ENCODE measurements at places on chromosomes 12 and 14.

DNA sequence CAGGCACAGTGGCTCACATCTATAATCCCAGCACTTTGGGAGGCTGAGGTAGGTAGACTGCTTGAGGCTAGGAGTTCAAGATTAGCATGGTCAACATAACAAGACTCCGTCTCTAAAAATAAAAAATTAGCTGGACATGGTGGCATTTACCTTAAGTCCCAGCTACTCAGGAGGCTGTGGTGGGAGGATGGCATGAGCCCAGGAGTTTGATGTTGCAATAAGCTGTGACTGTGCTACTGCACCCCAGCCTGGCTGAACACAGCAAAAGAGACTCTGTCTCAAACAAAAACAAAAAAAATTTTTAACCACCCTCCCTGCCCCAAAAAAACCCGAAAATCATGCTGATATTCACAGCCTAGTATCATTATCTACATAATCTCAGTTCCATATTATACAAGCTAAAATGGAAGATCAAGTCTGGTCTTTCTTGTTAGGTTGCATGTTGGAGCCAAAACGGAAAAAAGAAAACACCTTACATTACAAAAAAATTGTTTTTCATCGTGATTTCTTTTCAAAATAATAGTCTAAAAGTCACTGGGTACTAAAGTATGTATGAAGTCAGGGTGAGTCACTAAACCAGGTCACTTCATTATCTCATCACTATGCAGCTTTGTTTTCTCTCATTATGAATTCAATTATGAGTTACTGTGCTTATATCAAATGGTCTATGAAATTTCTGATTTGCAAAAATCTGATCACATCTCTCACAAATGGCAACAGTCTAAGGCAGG, 13.8 kb downstream of the GXYLT1 start:
- DNase-seq = no peak

- DNase-seq = no peak
These were observed 2.1 kb upstream of the GPD1 start for GRCh38 chr12:50101663-50102062.

DNA sequence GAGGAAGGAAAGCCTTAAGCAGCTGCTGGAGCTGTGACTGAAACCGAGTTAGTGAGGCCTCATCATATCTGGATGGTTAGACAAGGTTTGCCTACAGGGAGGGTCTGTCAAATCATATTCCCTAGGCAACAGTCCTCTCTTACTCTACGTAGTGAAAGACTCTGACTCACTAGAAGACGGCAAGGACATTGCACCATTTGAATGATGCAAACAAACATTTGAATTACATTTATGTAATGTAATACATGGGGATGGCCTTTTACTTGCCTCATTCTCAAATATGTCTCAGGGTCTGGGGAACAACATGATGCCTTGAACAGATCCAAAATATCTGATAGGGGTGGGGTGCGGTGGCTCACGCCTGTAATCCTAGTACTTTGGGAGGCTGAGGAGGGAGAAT, 29.8 kb upstream of the STRAP start:
- no peak for DNase-seq

GRCh38 chr12:57741844-57742738, 2.7 kb upstream of the TSPAN31 start:
- no peak for DNase-seq

GRCh38 chr12:53115112-53115890, 12.0 kb downstream of the SOAT2 start:
- no peak for DNase-seq

DNA sequence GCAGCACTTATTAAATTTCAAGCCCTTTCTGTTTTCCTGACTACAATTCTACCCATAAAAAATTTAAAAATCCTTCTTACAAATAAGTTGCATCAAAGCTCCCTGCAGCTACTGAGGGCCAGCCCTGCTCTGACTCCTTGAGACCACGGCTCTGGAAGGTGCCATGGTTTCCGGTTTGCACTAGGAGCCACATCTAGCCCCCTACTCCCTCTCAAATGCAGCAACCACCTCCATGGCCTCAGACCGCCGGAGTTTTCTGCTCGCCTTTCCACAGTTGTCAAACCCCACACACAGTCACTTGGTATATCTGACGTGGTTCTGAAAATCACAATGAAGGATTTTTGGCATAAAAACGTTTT, 30.1 kb downstream of the P2RX4 start:
- DNase-seq = no peak

- DNase-seq = no peak
These were observed 53.2 kb upstream of the HIF1A start for GRCh38 chr14:61641914-61642613.

DNA sequence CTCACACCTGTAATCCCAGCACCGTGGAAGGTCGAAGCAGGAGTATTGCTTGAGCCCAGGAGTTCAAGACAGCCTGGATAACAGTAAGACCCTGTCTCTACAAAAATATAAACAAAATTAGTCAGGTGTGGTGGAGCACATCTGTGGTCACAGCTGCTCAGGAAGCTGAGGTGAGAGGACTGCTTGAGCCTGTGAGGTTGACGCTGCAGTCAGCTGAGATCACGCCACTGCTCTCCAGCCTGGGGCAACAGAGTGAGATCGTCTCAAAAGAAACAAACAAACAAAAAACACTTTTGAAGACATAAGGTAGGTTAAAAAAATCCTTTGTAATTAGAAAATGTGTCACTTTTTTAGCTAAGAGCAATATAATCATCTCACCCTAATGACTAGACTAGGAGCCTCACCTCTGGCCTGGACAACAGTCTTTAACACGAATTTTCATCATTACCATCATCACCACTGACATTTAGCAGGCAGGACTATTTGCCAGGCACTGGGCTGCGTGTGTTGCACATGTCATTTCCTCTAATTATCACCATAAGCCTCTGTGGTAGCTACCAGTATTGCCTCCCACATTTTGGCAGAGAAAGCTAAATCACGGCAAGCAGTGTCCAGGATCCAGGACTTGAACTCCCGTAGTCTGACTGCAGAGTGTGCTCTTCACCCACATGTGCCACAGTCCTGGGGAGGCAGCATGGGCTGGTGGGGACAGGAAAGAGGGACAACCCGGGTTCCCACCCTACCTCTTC, 4.6 kb upstream of the SYCP3 start:
- DNase-seq = no peak

GRCh38 chr12:17571047-17571446, 518.9 kb downstream of the RERGL start:
- DNase-seq = no peak

DNA sequence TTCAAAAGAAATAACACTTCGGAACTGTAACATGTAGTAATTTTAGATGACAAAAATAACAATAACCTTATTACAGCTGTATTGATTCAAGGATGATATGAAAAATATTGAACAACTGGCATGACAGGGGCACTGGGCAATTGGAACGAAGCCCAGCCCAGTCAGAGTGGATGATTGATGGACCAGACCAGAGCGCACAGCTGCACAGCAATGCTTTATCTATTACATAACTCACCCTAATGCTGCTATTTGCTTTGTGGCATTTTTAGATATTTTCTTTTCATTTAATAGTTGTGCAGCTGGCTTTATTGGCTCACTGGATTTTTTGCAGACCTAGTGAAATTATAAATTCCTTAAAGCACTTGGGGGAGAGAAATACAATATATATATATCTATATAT, 26.9 kb upstream of the FERMT2 start:
- no peak for DNase-seq

GRCh38 chr12:124242529-124243065, 52.3 kb upstream of the RFLNA start:
- DNase-seq = no peak

DNA sequence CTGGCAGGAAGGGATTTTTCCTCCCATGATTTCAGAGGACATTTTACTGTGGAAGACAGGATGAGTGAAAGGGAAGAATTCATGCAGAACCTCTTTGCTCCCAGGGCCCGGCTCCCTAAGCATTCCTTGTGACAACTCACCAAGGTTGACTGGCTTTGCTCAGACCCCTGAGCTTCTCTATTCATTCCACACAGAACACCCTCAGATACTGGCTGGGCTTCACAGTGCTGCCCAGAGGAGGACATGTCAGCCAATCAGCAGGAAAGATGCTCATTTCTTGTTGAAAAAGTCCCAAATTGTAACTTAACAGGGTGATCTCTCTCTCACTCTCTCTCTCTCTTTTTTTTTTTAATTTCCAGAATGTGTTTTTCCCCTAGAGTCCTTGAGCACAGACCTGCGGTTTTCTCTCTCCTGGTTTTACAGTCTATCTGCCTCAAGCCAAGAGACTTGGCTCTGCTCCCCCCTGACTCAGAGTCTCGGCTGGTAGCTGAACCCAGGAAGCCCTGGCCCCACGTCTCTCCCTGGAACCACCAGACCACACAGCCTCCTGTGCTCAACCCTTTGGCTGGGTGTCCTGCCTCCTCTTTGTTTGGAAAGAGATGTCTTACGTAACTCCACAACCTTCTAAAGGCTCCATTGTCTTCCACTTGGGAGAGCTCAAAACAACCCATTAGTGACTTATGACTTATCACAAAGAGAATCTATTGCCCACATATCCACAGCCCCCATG, 43.9 kb downstream of the SSPN start:
- DNase-seq = no peak

- no peak for DNase-seq
These were observed 215.4 kb upstream of the DIO2 start for GRCh38 chr14:80426683-80427082.

DNA sequence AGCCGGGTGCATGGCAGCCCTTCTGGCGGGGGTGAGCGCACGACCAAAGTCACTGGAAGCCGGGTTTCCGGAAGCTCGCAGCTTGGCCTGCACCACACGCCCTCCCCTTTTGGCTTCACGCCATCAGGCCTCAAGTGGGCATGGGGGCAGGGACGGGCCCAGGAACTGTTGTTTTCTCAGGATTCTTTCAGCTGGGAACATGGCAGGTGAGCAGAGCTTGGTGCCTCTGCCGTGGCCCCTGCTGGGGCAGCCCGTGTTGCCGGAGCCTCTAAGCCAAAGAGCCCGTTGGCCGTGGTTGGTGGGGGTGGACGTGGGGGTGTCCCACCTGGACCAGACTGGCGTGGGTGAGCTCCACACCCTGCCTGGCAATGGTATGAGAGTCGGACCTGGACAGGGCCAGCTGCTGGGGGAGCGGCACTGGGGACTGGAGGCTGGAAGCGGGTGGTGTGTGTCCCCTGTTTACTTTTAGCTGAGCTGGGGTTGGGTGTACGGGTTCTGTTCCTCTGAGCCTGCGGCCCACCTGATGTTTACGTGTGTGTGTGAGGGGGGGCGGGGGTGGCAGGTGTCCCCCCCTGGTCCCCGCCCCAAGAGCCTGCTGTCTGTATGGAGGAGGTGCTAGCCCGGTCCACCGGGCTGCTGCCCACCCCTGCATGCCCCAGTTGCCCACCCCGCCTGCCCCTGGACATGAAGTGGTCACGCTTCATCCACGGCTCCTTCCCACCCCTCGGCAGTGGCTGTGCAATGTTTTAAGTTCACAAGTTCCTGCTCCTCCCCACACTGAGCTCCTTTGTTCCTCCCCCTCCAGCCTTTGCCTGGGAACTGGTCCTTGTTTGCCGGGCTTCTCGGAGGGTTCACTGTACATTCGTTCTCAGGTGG, 28.7 kb upstream of the PLD4 start:
- peak; percentile 46 for DNase-seq

DNA sequence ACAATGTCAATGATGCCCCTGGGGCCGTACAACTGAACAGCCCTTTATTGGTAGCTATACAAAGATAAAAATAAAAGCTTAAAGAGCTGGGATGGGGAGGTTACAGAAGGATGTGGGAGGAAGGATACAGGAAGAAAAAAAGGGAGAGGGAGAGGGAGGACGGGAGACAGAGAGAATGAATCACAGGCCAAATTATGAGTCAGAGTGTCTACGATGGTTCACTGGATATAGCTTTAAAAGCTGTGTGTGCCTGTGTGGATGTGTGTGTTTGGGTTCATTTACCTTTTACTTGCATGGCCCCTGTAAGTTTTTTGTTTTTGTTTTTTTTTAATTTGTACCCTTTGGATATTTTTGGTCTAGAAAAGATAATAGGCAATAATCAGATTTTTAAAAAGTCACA, 111.9 kb downstream of the CCDC60 start:
- no peak for DNase-seq

GRCh38 chr12:123384318-123384993, 524 bp downstream of the KMT5A start:
- DNase-seq = peak; percentile 71

GRCh38 chr12:15227004-15227679, 5.9 kb upstream of the RERG start:
- DNase-seq = peak; percentile 60

DNA sequence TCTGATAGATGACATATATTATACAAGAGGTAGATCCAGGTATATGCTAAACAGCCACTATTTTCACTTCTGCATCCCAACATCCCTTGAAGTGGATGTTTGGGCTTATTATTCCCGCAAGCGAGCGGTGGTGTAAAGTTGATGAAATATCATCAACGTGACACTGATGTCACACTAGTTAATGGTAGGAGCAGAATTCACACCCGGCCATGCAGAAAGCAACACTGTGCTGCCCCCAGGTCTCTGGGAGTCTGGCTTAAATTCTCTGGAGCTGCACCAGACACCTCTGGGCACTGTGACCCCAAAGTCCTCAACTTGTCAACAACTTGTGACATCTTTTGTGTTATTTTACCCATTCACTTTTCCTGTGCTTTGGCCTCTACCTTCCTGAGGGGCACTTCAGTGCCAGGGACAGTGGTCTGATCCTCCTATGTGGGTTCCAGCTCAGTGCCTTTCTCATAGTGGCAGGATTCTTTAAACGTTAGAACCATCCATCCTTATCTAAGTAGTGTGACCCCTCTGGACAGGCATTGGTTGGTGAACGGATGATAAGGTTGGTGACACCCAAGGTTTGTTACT, 952 bp downstream of the DRAM1 start:
- DNase-seq = no peak

GRCh38 chr14:24311837-24312615, 724 bp downstream of the LTB4R start:
- no peak for DNase-seq

GRCh38 chr14:34172550-34173368, 221.9 kb upstream of the EGLN3 start:
- DNase-seq = no peak

GRCh38 chr14:63288853-63289252, 29.9 kb downstream of the GPHB5 start:
- DNase-seq = no peak

DNA sequence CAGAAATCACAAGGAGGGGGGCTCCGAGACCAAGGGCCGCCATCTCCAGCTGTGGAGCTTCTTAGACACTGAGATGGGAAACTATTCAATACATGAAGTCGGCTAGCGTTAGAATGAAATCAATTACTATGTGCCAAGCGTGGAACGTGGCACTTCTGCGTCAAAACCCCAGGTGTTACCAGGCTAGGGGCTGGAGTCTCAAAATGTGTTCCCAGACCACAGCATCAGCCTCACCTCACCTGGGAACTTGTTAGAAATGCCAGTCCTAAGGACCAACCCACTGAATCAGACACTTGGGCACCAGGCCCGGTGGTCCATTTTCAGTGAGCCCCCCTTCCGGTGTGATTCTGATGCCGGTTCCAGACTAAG, 5.0 kb upstream of the SETD1B start:
- DNase-seq = no peak

- no peak for DNase-seq
These were observed 130.4 kb downstream of the BRMS1L start for GRCh38 chr14:35956376-35957085.

GRCh38 chr14:38880643-38881524, 222.2 kb downstream of the SEC23A start:
- no peak for DNase-seq
